ENCODE measurements at places on chromosomes 7 and 10. TPM values are rescaled to one million over a fixed set of nuclear protein-coding genes. Genes with fewer than 3 reads are reported as not detected.

The SPDYE16 gene
- 0.35 TPM for total RNA-seq

DNA sequence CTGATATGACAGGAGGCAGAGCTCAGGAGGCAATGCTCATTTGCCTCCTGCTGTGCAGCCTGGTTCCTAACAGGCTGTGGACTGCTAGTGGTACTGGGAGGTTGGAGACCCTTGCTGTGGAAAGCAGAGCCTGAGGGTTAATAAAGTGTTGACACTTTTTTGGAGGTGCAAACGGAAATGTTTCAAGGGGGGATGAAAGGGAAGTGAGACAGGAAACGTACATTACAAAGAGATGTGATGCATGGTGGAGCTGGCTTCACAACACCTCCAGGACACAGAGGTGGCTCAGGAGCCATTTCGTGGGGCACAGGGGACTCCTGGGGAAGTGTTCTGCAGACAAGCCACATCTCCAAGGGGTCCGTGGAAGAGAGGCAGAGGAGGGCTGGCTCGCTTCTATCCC, 137.6 kb upstream of the SVIL start:
- no peak for DNase-seq

DNA sequence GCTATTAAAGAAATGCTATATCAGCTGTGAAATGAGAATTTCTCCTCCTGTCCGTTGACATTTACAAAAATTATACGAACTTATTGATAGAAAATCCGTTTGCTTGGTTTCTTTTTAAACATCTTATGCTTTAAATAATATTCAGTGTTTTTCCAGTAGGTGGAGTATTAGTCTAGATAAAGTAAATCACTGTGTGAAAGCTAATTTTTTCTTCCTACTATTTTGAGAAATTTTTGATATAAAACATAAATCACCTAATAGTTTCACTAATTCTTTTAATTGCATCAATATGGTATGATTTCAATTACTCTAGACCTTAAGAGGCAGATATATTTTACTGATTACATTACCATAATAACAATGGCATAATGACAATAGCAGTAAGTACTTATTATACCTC, 335.2 kb upstream of the C7orf33 start:
- no peak for DNase-seq

- no peak for DNase-seq
Observed at GRCh38 chr10:13139150-13139549, 22.2 kb upstream of the MCM10 start.
